ENCODE measurements at places on chromosomes 4 and X.
A peak's percentile ranks its signal among the peaks of the same experiment; 100 is the strongest.

GRCh38 chr4:170145120-170145519 is 55.4 kb upstream of the AADAT start:
- DNase-seq, result no peak

- no peak for DNase-seq
Observed at GRCh38 chr4:51885363-51885762, 42.4 kb downstream of the DCUN1D4 start.

DNA sequence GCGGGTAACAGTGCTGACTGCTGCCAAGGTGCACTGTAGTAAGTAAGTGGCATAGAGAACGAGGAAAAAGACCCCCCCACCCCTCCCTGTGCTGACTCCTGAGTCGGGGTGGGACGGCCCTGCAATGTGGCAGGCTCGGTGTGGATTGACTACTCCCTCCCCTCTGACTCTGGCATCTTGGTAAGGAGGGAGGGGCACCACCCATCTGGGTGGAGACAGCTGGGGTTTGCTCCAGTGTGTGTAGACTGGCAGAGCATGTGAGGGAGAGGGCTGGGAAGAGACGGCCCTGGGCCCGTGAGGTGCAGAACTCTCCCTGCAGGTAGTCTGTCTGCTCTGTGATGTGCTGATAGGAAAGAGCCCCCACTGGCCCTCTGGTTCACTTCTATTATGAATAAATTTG is 31.0 kb downstream of the NSG1 start:
- no peak for DNase-seq

DNA sequence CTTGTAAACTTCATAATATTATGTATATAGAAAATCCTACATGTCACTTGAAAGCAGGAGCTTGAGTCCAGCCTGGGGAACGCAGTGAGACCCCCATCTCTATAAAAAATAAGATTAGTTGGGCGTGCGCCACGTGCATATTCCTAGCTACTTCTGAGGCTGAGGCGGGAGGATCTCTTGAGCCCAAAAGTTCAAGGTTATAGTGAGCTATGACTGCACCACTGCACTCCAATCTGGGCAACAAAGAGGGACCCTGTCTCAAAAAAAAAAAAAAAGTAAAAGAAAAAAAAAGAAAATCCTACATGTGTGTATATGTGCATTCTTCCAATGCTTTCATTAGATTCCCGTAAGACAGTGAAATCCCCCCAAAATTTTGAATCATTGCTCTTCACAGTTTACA is 1.7 kb downstream of the SEC31A start:
- no peak for DNase-seq

DNA sequence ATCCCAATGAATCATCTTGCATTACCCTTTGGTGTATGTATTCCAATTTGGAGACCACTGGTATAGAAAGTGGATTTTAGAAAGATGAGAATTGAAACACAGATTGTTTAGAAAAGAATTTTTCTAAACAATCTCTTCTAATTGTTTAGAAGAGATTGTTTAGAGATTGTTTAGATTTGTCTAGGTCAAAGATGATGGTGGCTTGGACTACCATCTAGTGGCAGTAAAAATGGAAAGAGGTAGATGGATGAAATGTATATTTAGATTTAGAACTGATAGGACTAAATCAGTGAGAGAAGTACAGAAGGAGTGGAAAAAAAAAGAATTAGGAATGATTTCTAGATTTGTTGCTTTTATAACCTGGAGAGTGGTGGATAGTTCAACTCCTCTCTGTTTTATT is 70.6 kb downstream of the ARSJ start:
- DNase-seq, result no peak

- DNase-seq, result no peak
Observed at GRCh38 chrX:30659421-30659820, 6.2 kb downstream of the GK start.

- no peak for DNase-seq
Observed at GRCh38 chr4:700587-701264, 4.9 kb upstream of the PCGF3 start.

DNA sequence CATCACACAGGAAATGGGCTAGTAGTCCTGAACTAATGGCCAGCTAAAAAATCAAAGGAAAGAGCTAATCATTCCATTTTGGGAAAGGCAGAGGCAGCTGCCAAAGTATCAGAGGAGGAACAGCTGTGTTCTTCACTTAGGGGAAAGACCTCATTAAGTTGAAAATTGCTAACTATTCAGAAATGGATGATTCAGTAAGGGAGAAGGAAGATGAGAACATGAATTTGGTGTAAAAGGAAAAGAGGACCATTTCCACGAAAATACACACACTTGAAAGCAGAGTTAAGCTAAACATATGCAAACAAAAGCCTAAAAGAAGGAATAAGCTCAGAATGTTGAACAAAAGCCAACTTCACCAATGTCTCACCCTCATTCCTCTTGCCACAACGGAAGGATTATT is 90.4 kb downstream of the PCDH19 start:
- DNase-seq, result no peak

DNA sequence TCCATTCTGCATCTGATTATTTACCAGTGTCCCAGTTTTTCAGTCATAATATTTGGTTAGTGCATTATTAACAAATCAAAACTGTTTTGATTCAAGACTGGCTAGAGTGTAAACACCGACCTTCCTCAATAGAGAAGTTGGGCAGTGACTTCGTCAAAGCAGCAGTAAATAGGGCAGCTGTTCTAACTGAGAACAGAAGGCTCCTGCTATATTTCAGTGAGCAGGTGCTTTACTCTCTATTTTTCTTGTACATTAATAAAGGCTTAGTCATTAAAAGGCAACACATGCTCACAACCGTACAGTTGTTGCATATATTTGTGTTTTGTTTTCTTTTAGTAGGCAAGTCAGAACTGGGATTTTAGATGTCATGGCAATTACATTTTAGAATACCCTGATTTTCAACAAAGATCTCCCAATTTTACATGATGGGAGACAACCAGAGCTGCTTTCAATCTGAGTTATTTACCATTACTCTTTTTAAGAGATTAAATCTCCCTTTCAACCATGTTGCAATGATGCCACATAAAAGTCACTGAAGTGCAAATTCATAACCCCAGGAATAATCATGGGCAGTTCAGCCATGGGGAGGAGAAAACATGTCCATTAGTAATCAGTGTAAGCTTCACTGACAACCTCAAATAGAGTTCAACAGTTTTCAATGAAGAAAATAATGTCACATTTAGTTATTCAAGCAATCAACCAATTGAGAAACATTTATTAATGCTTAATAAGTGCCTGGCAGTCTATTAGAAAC is 233.3 kb downstream of the NDST4 start:
- peak; percentile 64 for DNase-seq

DNA sequence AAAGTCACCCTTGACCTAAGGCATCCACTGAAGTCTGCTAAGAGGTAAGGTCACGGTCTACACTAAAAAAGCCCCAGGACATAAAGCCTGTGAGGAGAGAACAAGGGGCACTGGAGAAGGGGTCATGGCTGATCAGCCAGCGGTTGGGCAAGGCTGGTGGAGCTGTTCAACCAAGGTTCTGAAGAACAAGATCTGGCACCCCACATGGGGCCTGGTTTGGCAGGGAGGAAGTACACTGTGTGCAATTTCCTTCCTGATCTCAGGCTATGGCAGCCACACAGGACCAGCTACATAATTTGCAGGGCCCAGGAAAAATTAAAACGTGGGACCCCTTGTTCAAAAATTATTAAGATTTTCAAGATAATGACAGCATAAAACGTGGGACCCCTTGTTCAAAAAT is 14.1 kb upstream of the BRS3 start:
- DNase-seq, result no peak

- DNase-seq, result no peak
Observed at GRCh38 chr4:80321341-80321740, 14.2 kb upstream of the CFAP299 start.

- no peak for DNase-seq
Observed at GRCh38 chr4:110640576-110640975, 17.7 kb upstream of the PITX2 start.

DNA sequence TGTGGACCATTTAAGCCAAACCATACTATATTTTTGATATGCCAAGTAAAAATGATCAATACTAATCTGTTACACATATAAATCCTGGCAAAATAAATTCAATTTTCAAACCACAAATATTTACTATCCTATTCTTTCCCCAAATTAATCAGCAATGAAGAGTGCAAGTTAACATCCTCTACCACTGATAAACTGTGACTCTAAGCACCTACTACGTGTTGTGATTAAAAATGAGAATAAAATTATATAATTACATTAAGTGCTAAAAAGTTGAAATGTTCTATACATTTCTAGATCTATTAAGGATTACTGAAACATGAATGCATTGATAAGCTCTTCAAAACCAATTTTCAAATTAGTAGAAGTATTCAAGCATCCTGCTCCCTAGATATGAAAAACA is 3.4 kb downstream of the KLHL15 start:
- DNase-seq, result no peak

DNA sequence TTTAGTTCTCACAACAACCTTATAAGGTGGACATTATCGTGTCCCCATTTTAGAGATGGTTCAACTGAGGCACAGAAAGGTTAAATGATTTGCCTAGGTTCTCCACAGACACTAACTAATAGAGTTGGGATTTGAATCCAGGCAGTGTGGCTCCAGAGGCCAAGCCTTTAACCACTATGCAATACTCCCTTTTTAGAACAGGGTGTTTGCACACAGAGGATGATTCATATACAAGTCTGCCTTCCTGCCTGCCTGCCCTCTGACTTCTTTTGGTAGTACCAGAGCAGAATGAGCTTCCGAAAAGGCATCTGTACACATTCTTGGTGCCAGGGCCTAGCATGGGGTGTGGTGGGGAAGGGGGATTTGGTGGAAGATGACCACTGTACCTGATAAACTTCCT is 150.8 kb upstream of the ARHGEF9 start:
- DNase-seq, result no peak

DNA sequence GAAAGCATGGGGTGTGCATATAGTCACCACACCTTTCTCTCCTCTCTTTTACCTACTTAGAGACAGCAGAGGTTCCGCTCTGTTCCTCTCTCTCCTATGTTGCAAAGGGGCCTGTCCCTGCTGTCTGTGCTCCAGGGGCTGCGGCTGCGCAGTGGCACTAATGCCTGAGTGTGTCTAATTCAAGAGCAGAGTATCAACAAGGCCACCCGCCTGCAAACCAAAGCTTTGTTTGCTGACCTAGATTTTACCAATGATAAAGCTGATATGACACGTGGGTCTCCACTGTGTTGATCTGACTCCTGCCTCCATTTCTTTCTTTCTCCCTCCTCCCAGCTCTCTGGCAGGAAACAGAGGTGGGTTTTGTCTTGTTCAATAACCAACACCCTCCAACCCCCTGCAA is 74.9 kb downstream of the NSG1 start:
- no peak for DNase-seq

GRCh38 chr4:65383589-65384305 is 286.5 kb downstream of the EPHA5 start:
- no peak for DNase-seq

GRCh38 chrX:65723706-65724105 is 56.3 kb downstream of the MSN start:
- no peak for DNase-seq

DNA sequence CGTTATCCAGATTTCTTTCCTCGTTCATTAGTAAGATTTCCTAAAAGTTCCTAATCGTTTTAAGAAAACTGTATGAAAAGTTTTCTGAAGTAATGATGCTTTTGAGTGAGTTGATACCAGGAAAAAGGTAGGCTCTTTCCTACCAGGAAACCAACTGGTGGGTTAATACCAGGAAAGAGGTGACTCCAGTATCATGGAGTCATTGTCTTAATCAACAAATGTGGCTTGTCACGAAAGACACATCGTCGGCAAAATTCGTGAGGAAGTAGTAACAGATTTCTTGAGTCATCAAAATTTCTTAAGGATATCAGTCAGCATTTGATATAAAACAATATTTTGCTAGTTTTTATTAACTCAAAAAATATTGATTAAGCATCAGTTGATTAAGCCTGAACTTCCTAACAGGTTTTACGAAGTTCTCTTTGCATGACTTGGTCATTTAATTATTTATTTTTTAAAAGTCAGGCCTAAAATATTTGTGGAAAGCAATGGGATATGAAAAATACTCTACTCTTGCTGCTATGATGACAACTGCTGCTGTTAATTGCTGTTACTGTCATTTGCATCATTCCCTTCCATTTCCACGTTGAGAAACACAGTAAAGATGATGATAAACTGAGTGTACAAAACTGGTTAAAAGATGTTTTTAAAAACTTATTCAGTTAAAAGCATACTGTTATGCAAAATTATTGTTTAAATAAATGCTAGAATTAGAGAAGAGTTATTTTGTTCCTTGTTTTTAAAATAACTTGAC is 3.2 kb upstream of the PPBP start:
- no peak for DNase-seq

- DNase-seq, result no peak
Observed at GRCh38 chr4:71648923-71649322, 135.0 kb downstream of the GC start.

DNA sequence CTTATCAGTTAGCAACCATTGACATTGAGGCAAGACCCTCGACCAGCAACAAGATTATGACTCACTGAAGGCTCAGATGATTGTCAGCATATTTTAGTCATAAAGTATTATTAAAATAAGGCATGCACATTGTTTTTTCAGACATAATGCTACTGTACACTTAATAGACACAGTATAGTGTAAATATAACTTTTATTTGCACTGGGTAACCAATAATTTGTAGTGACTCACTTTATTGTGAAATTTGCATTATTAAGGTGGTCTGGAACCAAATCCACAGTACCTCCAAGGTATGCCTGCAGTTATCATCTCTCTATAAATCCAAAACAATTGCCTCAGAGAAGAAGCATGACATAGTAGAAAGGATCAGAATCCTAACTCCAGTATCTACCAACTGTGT is 330.1 kb upstream of the SMIM31 start:
- no peak for DNase-seq

DNA sequence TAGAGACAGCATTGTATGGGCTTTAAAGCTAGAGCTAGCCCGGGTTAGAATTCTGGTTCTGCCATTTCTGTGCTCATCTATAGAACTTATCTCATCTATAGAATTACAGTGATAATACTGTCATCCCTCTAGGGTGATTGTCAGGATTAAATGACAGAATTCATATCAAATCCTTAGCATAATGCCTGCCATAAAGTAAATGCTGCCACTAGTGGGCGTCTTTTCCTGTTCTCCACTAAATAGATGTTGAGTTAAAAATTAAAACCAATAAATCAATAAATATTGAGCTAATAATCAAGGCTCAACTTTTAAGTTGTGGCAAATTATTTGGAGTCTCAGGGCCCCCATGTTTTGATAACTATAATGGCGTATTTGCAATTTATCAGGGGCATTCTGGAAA is 19.7 kb downstream of the GRIA3 start:
- DNase-seq, result no peak

DNA sequence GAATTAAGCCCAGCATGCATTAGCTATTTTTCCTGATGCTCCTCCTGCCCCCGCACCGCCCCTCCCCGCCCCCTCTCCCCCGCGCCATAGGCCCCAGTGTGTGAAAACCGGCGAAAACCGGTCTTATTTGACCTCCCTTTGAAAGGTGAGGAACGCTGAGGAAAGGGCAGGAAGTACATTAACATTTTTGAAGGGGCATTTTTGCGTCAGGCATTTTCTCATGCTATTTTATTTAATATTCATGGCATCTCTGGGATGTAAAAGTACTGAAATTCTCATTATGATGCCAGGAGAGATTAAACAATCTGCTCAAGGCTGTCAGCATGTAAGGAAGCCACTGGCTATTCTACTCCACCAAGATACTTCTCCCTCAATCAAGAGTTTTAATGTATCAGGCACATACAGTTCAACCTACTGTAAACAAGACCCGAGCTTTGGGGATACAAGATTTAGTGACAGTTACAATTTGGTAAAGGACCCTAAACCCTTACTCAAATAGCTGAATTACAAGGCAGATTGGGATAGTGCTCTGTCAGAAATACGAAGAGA is 1.2 kb upstream of the NMU start:
- no peak for DNase-seq
